ENCODE measurements at places on chromosomes 12 and 14. TPM values are rescaled to one million over a fixed set of nuclear protein-coding genes. Genes with fewer than 3 reads are reported as not detected.
A peak's percentile ranks its signal among the peaks of the same experiment; 100 is the strongest.

Gene KRT85
- total RNA-seq: not detected

Gene HOTAIR
- 1.8 TPM for total RNA-seq

Gene KRT75
- total RNA-seq: not detected

Gene PROX2
- not detected for total RNA-seq

Gene ANO2
- 3.4 TPM for total RNA-seq

GRCh38 chr12:77104286-77104685 lies 38.9 kb upstream of the E2F7 start:
- no peaks in the 10 kb centered on the region for H3K36me3 ChIP-seq
- DNase-seq: no peak
- H3K27ac ChIP-seq: no peak overlapping the region
- H3K4me3 ChIP-seq: no peak overlapping the region

- no peaks in the 10 kb centered on the region for H3K4me1 ChIP-seq
- H3K36me3 ChIP-seq: no peaks in the 10 kb centered on the region
- no peaks in the 10 kb centered on the region for H3K27me3 ChIP-seq
- DNase-seq: no peak
- H3K4me3 ChIP-seq: no peak overlapping the region
- no peak overlapping the region for H3K27ac ChIP-seq
Measured at GRCh38 chr14:72503696-72504368, 390.1 kb downstream of the DPF3 start.

DNA sequence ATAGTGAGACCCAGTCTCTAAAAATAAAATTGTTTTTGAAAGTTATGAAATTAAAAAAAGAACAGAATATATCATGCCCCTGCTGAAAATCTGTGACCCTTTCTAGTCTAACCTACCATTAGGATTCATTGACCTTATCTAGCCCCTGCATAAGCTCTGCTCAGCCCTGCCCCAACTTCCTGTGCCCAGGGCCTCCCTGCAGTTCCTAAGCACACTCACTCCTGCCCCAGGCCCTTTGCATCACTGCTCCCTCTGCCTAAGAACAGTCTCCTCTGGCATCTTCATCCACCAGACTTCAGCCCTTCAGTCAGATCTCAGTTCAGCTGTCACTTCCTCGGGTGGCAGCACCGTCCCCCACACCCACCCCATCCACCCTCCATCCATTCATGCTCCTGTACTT lies 55.4 kb downstream of the SCARB1 start:
- H3K27ac ChIP-seq: no peak overlapping the region
- H3K36me3 ChIP-seq: peaks cover 37% of the 10 kb centered on the region
- no peak for DNase-seq
- H3K27me3 ChIP-seq: no peaks in the 10 kb centered on the region
- H3K4me3 ChIP-seq: no peak overlapping the region

DNA sequence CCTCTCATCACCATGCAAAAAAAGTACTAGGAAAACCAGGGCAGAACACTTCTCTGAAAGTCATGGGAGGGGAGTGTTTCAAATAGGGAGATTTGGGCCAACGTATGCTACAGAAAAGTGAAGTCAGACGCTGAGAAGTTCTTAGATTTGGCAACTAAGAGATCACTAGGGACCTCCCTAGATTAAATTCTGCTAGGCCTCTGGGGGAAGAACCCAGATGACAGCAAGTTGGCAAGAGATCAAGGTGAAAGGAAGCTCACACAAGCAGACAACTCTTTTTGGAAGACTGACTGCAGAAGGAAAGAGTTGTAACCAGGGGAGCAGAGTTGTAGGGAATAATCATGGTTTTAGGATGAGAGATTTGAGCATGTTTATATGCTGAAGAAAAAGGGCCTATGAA lies 20.7 kb downstream of the IQSEC3 start:
- no peaks in the 10 kb centered on the region for H3K36me3 ChIP-seq
- peaks cover 12% of the 10 kb centered on the region for H3K27me3 ChIP-seq
- no peak for DNase-seq
- peaks cover 8% of the 10 kb centered on the region for H3K4me1 ChIP-seq
- H3K27ac ChIP-seq: no peak overlapping the region
- H3K4me3 ChIP-seq: no peak overlapping the region

- no peak overlapping the region for H3K27ac ChIP-seq
- H3K4me1 ChIP-seq: no peaks in the 10 kb centered on the region
- H3K36me3 ChIP-seq: no peaks in the 10 kb centered on the region
- no peak overlapping the region for H3K4me3 ChIP-seq
- DNase-seq: no peak
Measured at GRCh38 chr12:27077586-27077985, 4.8 kb downstream of the C12orf71 start.

GRCh38 chr12:46261646-46262045 lies 7.2 kb downstream of the SLC38A1 start:
- H3K27ac ChIP-seq: no peak overlapping the region
- DNase-seq: no peak
- H3K4me1 ChIP-seq: peaks cover 18% of the 10 kb centered on the region
- H3K27me3 ChIP-seq: peaks cover under 1% of the 10 kb centered on the region

- H3K4me1 ChIP-seq: no peaks in the 10 kb centered on the region
- H3K36me3 ChIP-seq: peaks cover 9% of the 10 kb centered on the region
- peak within 1 kb of the TSS; percentile 95 for H3K27ac ChIP-seq
- no peaks in the 10 kb centered on the region for H3K27me3 ChIP-seq
- peak within 1 kb of the TSS; percentile 85 for H3K4me3 ChIP-seq
Measured at GRCh38 chr12:63779498-63780481, at the start of gene RXYLT1. RXYLT1 (plus strand) TSS chr12:63779909; CDS start chr12:63779961, 52 bp downstream.

DNA sequence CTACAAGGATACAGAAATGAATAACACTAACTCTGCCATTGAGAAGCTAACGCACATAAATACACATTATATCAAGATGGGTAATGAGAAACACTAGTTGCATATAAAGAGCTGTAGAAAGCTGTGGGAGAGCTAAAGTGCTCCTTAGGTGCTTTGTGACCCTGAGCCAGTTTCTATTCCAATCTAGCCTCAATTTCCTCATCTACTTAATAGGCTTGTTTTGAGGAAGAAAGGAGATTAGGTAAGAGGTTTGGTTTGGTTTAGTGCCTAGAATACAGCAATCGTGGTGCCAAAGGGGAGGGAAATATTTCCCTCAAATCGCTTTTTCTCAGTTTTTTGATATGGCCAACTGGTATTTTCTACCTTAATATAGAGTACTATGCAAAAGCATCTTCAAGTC lies 994 bp downstream of the SRP54 start:
- H3K4me1 ChIP-seq: peaks cover 19% of the 10 kb centered on the region
- no peaks in the 10 kb centered on the region for H3K27me3 ChIP-seq
- peaks cover 2% of the 10 kb centered on the region for H3K36me3 ChIP-seq
- H3K4me3 ChIP-seq: peak overlapping the region; percentile 90
- peak; percentile 4 for DNase-seq

Measured in muscle of leg (tissue), 16 donors.